Activated naive CD8-positive, alpha-beta T cell treated with anti-CD3 and anti-CD28 coated beads for 36 hours (primary cell): ENCODE measurements at places on chromosomes 1 and 21. TPM values are rescaled to one million over a fixed set of nuclear protein-coding genes. Genes with fewer than 3 reads are reported as not detected.

The FMO1 gene
- not detected for total RNA-seq

The KIF14 gene
- total RNA-seq, result 17.8 TPM

The FAM72A gene
- total RNA-seq, result 23.6 TPM

The ATP6V1G3 gene
- total RNA-seq, result not detected

The KPRP gene
- total RNA-seq, result not detected

The FCAMR gene
- total RNA-seq, result not detected

The ALX3 gene
- not detected for total RNA-seq

The CASQ1 gene
- not detected for total RNA-seq

DNA sequence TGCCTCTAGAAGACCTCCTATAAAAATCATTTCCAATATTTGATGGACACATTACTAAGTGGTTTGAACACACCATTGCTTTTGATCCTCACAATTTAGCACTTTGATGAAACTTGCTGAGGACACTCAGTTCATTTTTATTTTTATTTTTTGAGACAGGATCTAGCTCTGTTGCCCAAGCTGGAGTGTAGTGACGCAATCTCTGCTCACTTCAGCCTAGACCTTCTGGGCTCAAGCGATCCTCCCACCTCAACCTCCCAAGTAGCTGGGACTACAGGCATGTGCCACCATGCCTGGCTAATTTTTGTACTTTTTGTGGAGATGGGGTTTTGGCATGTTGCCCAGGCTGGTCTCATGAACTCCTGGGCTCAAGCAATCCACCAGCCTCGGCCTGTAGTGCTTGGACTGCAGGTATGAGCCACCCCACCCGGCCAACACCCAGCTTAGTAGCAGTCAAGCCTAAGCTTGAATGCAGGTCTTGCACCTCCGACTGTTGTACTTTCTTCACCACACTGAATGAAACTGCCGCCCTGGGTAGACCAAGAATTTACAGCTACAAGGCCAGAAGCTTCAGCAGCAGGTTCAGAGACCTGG is 24.8 kb upstream of the ATP2B4 start:
- no peak for DNase-seq
- no peaks in the 10 kb centered on the region for H3K27me3 ChIP-seq
- H3K4me3 ChIP-seq, result no peak overlapping the region
- H3K27ac ChIP-seq, result no peak overlapping the region
- no peaks in the 10 kb centered on the region for H3K36me3 ChIP-seq

GRCh38 chr1:218701131-218701530 is 356.0 kb downstream of the TGFB2 start:
- H3K36me3 ChIP-seq, result no peaks in the 10 kb centered on the region
- H3K4me1 ChIP-seq, result no peaks in the 10 kb centered on the region
- no peak overlapping the region for H3K27ac ChIP-seq
- no peaks in the 10 kb centered on the region for H3K27me3 ChIP-seq
- no peak for DNase-seq
- H3K4me3 ChIP-seq, result no peak overlapping the region

- no peak for DNase-seq
- no peaks in the 10 kb centered on the region for H3K27me3 ChIP-seq
- no peak overlapping the region for H3K4me3 ChIP-seq
- H3K4me1 ChIP-seq, result no peaks in the 10 kb centered on the region
- no peak overlapping the region for H3K27ac ChIP-seq
These were observed 13.0 kb downstream of the SOX13 start for GRCh38 chr1:204085876-204086275.

GRCh38 chr1:117605164-117605773 is 579 bp upstream of the TENT5C start:
- H3K36me3 ChIP-seq, result no peaks in the 10 kb centered on the region
- H3K4me1 ChIP-seq, result peaks cover 37% of the 10 kb centered on the region
- peak overlapping the region; percentile 89 for H3K4me3 ChIP-seq
- peak overlapping the region; percentile 92 for H3K27ac ChIP-seq
- peaks cover 27% of the 10 kb centered on the region for H3K27me3 ChIP-seq

- H3K4me1 ChIP-seq, result peaks cover 53% of the 10 kb centered on the region
- peak overlapping the region; percentile 96 for H3K27ac ChIP-seq
- peak overlapping the region; percentile 98 for H3K4me3 ChIP-seq
These were observed 2.3 kb downstream of the SPEN start for GRCh38 chr1:15849775-15850324.

GRCh38 chr1:171739656-171740055 is 2.2 kb downstream of the VAMP4 start:
- DNase-seq, result no peak
- peaks cover 49% of the 10 kb centered on the region for H3K4me1 ChIP-seq
- H3K27ac ChIP-seq, result peak overlapping the region; percentile 79
- no peaks in the 10 kb centered on the region for H3K27me3 ChIP-seq
- H3K36me3 ChIP-seq, result peaks cover 19% of the 10 kb centered on the region
- H3K4me3 ChIP-seq, result peak overlapping the region; percentile 42

DNA sequence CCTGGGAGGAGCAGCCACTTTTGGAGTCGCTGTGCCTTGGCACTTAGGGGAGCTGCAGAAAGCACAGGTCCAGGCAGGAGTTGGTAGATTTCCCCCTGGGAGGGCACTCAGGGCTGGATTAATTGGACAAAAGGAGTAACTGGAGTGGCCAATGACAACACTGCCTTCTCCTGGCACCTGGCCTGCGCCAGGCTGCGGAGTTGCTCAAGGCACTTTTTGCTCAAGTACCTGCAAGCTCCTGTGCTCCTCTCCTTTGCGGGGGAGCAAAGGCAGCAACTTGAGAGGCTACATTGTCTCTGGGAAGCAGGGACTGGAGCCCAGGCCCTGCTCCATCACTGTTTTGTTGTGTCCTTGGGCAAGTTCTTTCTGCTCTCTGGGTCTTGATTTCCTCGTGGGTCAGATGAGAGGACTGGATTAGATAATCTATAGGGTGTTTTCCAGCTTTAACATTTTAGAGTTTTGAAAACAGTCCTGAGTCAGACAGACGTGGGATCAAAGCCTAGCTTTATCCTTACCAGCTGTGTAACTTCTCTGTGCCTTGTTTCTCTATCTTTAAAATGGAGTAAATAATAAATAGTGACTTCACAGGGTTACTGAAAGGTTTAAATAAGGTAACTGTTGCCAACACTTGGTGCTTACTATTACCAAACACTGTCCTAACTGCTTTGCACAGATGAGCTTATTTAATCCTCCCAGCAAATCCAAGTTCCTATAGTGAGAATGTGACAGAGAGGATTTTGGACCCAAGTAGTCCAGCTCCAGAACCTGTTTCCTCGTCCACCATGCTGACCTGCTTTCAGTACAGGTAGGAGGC is 18.0 kb upstream of the GRHL3 start:
- peaks cover 42% of the 10 kb centered on the region for H3K27me3 ChIP-seq
- no peak overlapping the region for H3K27ac ChIP-seq
- DNase-seq, result no peak
- no peaks in the 10 kb centered on the region for H3K4me1 ChIP-seq

DNA sequence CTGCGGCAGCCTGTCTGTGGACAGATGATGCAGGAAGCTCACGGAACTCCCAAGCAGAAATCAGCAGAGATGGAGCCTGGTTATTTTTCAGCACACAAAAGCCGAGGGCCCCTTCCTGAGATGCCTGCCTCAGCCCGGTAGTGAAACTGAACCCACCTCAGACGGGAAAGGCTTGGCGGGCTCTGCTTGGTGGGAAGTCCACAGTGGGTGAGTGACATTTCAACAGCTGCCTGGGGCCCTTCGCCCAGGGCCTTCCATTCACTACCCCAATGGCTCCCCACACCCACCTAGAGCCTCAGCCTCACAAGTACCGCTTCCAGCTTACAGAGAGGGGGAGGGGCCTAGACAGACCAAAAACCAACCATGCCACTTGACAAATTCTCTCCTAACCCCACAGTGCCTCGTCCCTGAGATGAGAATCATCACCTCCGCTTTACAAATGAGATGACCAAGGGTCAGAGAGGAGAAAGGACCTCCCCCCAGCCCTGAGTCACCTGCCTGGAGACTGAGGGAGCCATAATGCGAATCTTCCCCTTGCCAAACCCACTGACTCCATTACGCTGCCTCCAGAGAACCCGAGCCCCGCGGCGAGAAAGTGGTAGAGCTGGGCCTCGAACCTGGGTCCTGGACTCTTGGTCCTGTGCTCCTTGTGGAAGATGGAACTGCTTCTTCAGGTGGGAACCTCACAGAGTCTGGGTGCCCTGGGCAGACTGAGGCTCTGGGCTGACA is 3.4 kb upstream of the ECE1 start:
- H3K27ac ChIP-seq, result peak overlapping the region; percentile 97
- peak; percentile 89 for DNase-seq
- no peaks in the 10 kb centered on the region for H3K27me3 ChIP-seq
- peaks cover 30% of the 10 kb centered on the region for H3K36me3 ChIP-seq

DNA sequence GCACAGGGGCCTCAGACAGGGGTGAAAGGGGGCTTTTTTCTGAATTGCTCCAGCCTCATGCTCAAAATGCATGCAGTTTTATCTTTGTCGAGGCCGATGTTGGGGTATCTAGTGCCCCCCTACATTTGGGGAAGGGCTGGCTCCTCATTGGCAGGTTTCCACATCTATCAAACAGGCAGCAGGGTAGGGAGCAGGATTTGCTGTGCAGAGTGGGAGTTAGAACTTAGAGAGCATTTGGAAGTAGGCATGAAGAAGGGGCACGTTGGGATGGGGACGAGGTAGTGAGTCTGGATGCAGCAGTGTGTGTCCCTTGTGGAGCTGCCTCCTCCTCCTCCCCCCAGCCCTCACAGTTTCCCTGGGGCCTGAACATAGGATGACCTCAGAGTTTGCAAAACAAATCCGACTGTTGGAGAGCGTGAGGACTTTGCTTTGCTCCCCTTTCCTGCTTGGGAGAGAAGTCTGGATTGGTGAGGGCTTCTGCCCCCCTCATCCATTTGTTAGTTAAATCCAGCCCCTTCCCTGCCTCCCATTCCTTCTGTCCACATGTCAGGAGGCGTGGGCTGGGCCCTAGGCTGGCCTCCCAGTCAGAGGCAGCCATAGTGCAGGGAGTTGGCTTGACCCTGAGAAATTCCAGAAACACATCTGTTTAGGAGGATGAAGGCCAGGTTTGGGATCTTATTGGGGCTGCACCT is 36.9 kb upstream of the GPR37L1 start:
- DNase-seq, result no peak
- no peak overlapping the region for H3K27ac ChIP-seq
- H3K4me1 ChIP-seq, result no peaks in the 10 kb centered on the region
- H3K4me3 ChIP-seq, result no peak overlapping the region
- H3K36me3 ChIP-seq, result no peaks in the 10 kb centered on the region

GRCh38 chr21:41431788-41432548 is 5.9 kb downstream of the MX1 start:
- H3K4me3 ChIP-seq, result no peak overlapping the region
- DNase-seq, result no peak
- peaks cover 14% of the 10 kb centered on the region for H3K4me1 ChIP-seq
- H3K27ac ChIP-seq, result no peak overlapping the region

- no peak overlapping the region for H3K27ac ChIP-seq
- no peaks in the 10 kb centered on the region for H3K36me3 ChIP-seq
- H3K27me3 ChIP-seq, result no peaks in the 10 kb centered on the region
- DNase-seq, result no peak
- H3K4me3 ChIP-seq, result no peak overlapping the region
These were observed 441.5 kb downstream of the PLA2G4A start for GRCh38 chr1:187270256-187270655.

GRCh38 chr1:193270996-193271395 is 84.6 kb upstream of the B3GALT2 start:
- H3K4me3 ChIP-seq, result no peak overlapping the region
- no peak overlapping the region for H3K27ac ChIP-seq
- H3K4me1 ChIP-seq, result peaks cover 5% of the 10 kb centered on the region
- no peak for DNase-seq
- peaks cover 46% of the 10 kb centered on the region for H3K36me3 ChIP-seq

- no peaks in the 10 kb centered on the region for H3K27me3 ChIP-seq
- peaks cover 10% of the 10 kb centered on the region for H3K36me3 ChIP-seq
- no peak for DNase-seq
- no peak overlapping the region for H3K27ac ChIP-seq
- H3K4me1 ChIP-seq, result no peaks in the 10 kb centered on the region
- no peak overlapping the region for H3K4me3 ChIP-seq
These were observed 397.9 kb downstream of the PTBP2 start for GRCh38 chr1:97119260-97120158.
